Central memory CD4-positive, alpha-beta T cell (primary cell): ENCODE measurements at places on chromosomes 2 and 18.

DNA sequence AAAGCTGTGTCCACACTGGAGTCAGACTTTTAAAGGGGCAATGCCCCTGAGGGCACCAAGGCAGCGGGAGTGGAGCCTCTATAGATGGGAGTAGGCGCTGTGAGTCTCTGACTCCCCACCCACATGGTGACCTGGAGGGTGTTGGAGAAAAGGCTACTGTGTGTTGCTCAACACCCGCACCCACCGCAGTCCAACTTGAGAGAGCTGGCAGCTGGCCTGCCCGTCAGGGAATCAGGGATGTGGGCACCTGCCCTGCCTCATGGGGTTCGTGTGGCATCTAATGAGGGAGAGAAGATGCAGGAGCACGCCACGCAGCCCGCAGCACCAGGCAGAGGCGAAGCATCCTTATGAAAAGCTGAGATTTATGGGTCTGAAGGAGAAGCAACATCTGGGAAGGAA, 84.2 kb downstream of the KLHL29 start:
- no peak for DNase-seq

DNA sequence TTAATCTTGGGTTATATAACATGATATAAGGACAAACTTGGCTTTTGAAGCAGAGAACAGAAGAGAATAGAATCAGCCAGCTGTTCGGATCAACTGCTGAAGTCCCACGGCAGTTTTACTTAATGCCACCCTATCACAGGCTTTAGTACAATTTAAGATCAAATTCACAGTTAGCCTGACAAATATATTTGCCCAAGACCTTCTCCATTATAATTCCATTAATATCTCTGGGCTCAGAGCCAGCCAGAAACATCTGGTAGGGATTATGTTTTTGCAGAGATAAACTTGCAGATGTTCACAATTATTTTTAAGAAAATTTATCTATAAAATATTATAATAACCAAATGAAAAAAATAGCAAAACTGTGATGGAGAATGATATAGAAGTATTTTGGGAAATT, 381.4 kb downstream of the RAD51AP2 start:
- DNase-seq = no peak

DNA sequence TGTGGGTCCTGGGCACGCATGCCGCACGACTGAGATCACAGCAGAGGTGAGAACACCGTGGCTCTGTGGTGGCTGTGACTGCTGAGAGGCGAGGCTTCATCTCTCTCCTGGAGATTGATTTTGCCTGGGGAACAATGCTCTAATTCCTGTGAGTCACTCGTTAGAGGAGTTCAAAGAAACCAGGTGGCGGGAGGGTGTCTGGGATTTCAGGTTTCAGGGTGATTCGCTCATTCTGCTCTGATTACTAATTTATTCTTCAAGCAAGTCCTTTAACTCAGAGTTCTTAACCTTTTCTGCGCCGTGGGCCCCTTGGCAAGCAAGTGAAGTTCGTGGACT, 56.3 kb downstream of the GLI2 start:
- no peak for DNase-seq

DNA sequence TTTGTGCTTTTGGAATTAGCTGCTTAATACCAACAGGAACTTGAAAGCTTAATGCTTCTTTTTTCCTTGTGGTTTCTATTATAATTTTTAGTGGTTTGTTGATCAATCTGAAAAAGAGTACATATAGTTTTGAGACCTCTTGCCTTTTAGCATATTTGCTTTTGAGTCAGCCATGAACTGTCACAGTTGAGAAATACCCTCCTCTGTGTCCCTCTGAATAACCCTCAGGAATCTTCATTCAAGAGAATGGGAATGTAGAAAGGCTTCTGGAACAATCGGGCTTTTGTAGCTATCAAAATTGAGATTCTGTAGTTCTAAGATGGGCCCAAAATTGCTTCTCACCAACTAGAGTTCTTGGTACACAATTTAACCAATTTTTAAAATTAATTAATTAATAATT, 451.1 kb upstream of the TRIB2 start:
- no peak for DNase-seq

DNA sequence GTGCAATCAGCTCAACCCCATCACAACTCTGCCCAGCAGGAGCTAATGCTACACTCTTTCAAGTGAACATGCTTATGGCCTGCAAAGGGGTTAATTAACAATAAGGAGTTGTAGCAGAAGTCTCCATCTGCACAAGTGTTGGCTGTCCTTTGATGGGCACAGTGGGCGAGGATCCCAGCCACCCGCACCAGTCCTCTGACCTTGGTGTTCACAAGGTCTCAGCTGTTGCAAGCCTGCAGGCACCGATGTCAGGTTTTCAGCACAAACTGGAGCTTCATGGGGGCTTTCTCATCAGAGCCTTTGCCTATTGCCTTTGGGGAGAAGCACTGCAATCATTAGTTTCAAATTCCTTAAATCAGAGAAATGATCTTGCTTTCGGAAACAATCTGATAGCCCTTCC, 60.9 kb upstream of the TMEM178A start:
- DNase-seq = no peak

GRCh38 chr2:149629026-149629425, 41.5 kb upstream of the MMADHC start:
- DNase-seq = no peak

GRCh38 chr2:146927080-146927711, 917.6 kb upstream of the ACVR2A start:
- no peak for DNase-seq

GRCh38 chr2:107775211-107775610, 51.5 kb upstream of the RGPD4 start:
- no peak for DNase-seq

DNA sequence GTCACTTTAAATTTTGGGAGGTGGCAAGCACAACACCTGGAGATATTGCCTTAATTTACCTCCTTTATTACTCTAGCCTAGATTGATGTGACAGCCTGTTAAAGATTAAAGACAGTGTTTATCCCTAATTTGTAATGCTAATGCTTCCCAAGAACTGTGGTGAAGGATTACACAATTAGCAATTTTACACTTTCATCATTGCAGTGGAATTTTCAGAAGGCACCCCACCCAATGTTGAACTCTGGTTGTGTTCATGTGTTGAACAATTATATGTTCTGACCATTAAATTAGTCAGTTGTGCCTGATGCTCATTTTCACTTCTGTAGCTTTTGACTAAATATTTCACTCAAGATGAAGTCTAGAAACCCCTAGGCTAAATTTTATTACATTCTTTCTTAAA, 317.1 kb upstream of the CWC22 start:
- no peak for DNase-seq

DNA sequence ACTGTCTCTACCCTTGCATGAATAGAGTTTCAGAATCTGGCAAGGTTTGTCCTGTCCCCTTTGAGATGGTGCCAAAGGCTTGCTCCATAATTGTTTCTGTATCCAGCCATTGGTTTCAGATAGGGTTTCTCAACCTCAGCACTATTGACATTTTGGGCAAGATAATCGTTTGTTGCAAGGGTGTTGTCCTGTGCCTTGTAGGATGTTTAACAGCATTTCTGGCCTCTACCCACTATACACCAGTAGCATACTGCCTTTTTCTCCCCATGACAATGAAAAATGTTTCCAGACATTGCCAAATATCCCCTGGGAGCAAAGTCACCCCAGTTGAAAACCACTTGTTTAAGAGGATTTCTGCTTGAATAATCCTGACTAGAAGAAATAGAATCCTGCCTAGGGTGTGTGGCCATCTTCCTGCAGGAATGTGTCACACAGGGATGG, 126.8 kb downstream of the CDC42EP3 start:
- DNase-seq = no peak

DNA sequence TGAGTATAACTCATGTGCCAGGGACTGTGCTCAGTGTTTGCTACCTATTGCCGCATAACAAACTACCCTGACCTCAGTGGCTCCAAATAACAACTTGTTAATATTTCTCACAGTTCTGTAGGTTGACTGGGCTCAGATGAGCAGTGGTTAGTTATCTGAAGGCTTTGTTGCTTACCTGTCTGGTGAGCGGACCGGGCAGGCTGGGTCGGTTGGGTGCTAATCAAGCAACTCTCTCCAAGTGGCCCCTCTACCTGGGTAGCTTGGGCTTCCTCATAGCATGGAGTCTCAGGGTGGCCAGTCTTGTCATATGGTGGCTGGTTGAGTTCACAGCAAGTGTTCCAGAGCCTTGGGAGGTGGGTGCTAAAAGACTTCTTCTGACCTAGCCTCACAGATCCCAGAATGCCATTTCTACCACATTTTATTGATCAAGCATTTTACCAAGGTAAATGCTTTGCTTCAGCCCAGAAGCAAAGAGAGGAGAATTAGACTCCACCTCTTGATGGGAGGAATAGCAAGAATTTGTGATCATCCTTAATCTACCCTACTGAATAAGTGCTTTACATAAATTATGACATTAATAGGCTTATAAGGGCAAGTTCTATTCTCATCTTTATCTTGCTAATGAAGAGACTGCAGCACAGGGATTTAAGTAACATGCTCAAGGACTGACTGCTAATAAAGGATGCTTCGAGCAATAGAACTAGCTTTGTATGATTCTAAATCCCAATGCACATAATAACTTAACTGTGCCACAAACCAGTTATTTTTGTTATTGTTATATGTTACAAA, 16.9 kb downstream of the RAB31 start:
- no peak for DNase-seq

DNA sequence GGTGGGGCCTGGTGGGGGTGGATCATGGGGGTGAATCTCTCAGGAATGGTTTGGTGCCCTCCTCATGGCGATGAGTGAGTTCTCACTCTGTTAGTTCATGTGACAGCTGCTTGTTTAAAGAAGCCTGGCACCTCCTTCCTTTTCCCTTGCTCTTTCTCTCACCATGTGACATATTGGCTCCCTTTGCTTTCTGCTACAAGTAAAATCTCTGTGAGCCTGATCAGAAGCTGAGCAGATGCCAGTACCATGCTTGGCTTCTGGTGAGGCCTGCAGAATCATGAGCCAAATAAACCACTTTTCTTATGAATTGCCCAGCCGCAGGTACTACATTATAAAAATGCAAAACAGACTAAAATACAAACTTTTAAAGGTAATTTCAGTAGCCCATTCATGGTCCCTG, 73.4 kb upstream of the TEX51 start:
- no peak for DNase-seq

DNA sequence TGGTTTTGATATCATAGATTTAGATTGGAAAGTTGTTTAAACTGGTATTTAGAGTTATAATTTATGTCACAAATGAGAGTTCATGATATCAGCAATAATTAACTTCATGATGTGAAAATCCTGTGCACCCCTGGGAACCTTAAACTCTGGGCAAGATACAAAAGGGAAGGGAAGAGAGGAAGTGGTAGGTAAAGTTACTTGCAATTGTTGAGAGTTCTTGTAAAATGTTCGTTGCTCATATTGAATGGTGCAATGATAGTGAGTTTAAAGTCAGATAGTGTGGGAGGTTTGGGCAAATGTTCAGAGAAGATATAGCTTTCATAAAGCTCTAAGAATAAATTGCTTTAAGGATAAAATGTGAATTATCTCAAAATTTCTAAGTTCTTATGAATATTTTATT, 75.4 kb downstream of the SP110 start:
- DNase-seq = no peak

- DNase-seq = no peak
Measured at GRCh38 chr2:237165405-237166276, 80.0 kb downstream of the COPS8 start.

GRCh38 chr2:89833116-89833779, 1141.8 kb downstream of the RPIA start:
- DNase-seq = no peak

DNA sequence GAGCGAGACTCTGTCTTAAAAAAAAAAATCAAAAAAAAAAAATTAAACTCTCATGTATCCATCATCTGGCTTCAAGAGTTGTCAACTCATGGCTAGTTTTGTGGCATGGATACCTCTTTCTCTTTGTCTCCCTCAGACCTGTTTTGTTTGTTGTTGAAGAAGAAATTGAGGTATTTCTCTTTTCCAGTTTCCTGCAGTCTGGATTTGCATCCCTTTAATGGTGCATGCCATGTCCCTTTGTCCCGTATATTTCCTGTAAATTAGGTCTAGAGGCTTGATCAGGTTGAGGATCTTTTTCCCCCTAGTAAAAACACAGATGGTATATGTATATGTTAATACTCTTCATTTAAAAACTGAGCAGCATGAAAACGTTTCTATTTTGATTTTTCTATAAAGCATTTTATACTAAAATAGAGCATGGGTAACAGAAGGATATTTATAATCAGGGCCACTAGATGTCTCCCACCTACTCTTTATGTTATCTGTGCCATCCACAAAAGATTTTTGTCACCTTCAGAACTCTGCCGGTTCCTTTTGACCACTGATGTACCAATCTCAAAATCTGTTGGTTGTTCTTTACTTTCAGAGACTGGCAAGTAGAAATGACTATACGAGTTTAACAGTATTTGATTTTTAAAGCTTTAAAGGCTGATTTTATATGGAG, 80.1 kb downstream of the GALNT1 start:
- no peak for DNase-seq

- no peak for DNase-seq
Measured at GRCh38 chr2:203579730-203580129, 44.6 kb upstream of the RAPH1 start.

DNA sequence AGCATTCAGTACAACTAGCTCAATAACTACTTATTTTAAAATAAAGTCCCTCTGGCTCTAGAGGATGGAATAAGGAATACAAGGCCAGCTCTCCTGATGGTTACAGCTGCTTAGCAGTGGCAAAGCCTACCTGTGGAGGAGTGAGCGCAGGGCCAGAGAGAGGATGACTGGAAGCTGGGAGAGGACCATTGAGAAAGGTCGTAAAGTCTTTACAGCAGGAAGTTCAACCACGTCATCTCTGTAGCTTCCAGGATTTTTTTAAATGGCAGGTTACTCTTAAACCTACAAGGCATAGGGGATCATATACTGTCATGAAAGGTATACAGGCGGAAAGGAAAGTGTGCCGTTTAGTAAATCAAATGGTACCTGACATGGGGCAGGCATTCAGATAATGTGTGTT, 26.3 kb downstream of the ANXA4 start:
- DNase-seq = no peak

GRCh38 chr2:219530048-219530963, 13.3 kb downstream of the CHPF start:
- peak; percentile 79 for DNase-seq

- peak; percentile 46 for DNase-seq
Measured at GRCh38 chr18:67265464-67266245, 250.9 kb downstream of the DSEL start.

DNA sequence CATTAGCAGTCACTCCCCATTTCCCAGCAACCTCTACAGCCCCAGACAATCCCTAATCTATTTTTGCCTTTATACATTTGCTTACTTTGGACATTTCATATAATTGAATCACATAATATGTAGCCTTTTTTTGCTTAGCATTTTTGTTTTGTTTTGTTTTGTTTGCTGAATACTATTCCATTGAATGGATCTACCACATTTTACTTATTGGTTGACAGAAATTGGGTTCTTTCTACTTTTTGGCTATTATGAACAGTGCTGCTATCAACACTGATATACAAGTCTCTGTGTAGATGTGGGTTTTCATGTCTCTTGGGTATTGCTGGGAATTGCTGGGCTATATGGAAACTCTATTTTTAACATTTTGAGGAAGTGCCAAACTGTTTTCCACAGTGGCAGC, 7.6 kb downstream of the PTPN18 start:
- no peak for DNase-seq

GRCh38 chr18:2878656-2879330, 32.0 kb downstream of the EMILIN2 start:
- no peak for DNase-seq

GRCh38 chr18:907115-907884, 2.6 kb downstream of the ADCYAP1 start:
- no peak for DNase-seq

GRCh38 chr2:9795071-9795470, 48.2 kb upstream of the TAF1B start:
- DNase-seq = no peak

- no peak for DNase-seq
Measured at GRCh38 chr2:6855860-6856547, 9.7 kb downstream of the CMPK2 start.

- peak; percentile 3 for DNase-seq
Measured at GRCh38 chr18:26103579-26103978, 13.2 kb upstream of the SS18 start.
